Left forelimb (tissue), 1 donor: ENCODE measurements at places on chromosomes 4 and X.
A peak's percentile ranks its signal among the peaks of the same experiment; 100 is the strongest.

GRCh38 chrX:134025986-134026545 lies 40.7 kb upstream of the GPC3 start:
- DNase-seq = no peak

- no peak for DNase-seq
Measured at GRCh38 chr4:126599746-126600145, 1033.0 kb upstream of the INTU start.

DNA sequence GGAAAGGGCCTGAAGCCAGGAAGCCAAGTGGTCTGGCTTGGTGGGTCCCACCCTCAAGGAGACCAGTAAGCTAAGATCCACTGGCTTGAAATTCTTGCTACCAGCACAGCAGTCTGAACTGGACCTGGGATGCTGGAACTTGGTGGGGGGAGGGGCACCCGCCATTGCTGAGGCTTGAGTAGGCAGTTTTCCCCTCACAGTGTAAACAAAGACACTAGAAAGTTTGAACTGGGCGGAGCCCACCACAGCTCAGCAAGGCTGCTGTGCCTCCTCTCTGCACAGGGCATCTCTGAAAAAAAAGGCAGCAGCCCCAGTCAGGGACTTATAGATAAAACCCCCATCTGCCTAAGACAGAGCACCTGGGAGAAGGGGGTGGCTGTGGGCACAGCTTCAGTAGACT lies 63.1 kb downstream of the AFM start:
- no peak for DNase-seq

GRCh38 chr4:167555338-167556022 lies 321.2 kb upstream of the SPOCK3 start:
- no peak for DNase-seq

GRCh38 chr4:171924746-171925376 lies 111.7 kb downstream of the GALNTL6 start:
- no peak for DNase-seq

DNA sequence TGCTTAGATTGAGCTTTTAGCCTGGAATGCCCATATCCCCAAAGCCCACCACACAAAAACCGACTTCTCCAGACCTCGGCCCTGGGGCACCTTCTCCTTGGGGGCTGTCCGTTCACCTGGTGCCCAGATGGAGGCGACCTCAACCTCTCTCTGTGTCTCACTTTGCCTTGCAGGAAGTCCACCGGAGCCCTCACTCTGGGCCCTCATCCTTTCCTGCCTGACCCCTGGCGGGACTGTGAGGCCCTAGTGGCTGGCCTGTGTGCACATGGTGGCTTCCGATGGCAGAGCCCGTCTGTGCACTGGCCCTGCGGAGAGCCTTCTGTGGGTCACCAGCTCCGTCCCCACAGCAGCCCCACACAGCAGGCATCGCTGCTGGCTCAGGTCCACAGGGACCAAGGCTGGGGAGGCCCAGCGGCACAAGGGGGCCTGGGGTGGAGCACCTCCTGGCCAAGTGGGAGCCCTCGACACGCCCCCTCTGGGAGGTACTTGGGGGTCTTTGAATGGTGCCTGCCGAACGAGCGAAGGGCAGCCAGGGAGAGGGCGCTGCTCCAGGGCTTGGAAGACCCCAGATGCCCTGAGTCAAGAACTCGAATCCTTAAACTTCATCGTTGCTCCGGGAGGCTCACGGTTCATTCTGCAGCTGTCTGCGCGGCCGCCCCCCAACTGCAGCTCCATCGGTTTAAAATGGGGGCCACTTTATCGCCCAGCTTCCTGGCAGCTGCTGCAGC lies 97.2 kb upstream of the ADRA2C start:
- no peak for DNase-seq

DNA sequence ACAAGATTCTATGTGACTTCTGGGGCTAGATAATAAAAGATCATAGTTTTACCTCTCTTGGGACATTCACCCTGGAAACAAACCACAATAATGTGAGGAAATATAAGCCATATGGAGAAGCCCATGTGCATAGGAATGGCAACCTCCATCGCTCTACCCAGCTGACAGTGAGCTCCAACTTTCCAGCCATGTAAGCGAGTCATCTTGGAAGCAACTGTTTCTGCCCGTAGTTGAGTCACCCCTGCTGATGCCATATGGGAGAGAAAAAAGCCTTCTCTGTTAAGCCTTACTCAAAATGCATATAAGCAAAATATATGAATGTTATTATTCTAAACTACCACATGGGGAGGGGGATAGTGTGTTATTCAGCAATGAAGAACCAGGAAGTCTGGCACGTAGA lies 31.4 kb upstream of the RELL1 start:
- DNase-seq = no peak

DNA sequence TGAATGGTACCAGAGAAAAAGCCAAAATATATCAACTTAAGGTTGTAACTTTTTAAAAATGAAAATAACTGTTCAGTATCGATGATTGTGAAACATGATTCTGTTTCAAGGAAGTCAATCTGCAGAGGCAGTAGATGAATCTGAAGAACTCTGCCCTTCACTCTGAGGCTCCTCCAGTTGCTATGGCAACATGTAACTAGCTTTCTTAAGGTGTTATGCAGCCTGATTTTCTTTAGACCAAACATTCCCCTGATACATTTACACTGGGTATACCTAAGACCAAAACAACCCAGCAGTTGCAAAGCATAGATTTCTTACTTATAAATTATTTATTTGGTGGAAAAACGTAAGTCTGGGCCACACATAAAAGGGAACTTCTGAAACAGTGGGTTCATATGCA lies 133.6 kb upstream of the RASGEF1B start:
- no peak for DNase-seq

DNA sequence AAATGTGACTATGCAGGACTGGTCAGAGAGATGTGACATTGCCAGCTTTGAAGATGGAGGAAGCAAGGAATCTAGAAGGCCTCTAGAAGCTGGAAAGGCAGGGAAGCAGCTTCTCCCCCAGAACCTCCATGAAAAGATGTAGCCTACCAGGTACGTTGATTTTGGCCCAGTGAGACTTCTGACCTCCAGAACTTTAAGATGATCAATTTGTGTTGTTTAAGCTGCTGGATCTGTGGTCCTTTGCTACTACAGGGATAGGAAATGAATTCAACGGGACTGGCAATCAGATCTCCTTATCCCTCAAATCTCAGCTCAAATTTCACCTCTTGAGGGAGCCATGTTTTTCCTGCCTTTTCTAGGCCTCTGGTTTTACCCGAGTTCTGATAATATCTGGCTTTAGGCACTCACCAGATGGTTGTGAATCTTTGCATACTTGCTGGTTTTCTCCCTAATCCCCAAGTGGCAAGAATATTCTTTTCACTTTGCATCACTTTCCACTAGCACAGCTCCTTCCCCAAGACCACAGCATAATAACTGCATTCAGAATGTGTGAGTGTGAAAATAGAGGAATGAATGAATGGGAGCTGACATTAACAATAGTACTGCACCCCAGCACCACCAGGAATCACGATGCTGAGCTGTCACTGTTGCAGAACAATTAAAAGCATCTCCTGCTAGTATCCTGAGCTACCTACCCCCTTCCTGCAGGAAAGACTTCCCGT lies 25.5 kb upstream of the TMSB4X start:
- no peak for DNase-seq

DNA sequence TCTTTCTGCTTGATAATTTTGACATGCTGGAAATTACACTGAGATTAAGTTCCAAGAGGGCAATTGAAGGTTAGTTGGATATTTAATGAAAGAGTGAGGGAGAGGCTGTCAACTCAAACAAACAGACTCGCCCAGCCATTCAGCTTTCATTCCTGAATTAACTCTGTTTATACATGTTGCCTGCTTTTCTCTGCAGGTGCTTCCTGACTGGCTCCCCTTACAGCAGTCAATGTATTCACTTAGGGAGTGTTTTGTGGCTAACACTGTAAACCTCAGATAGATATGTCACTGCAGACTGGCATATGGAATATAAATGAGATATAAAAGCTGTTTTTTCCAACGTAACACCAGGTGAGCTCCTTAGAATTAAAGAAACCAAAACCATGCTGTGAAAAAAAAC lies 28.7 kb downstream of the TMPRSS11A start:
- no peak for DNase-seq

DNA sequence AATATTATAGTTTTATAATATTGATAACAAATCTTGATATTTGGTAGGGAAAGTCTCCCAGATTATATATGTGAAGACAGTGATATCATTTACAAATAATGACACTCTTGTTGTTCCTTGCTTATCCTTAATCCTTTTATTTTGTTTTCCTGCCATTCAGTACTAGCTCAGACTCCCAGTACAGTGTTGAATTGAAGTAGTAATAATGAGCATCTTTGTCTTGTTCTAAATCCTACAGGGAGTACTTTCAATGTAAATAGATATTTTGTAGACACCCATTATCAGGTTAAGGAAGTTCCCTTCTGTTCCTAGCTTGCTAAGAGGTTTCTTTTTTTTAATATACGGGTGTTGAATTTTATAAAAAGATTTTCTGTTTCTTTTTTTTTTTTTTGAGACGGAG lies 33.0 kb downstream of the WWC2 start:
- DNase-seq = no peak

DNA sequence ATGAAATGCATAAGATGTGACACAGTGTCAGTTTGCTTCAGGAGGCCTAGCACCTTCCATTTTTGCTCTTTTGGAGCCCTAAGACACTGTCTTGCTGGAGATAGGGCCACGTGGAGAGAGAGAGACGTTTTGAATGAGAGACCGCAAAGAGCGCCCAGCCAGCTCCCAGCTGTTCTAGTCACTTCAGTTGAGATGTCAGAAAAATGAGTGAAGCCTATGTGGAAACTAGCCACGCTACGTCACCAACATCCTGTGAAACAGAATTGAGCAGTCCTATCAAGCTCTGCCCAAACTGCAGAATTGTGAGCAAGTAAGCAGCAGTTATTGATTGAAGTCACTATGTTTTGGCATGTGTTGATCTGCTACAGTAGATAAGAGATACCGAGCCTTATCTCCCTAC lies 13.1 kb downstream of the GPR82 start:
- DNase-seq = no peak

- no peak for DNase-seq
Measured at GRCh38 chr4:106423791-106424190, 55.2 kb upstream of the GIMD1 start.

DNA sequence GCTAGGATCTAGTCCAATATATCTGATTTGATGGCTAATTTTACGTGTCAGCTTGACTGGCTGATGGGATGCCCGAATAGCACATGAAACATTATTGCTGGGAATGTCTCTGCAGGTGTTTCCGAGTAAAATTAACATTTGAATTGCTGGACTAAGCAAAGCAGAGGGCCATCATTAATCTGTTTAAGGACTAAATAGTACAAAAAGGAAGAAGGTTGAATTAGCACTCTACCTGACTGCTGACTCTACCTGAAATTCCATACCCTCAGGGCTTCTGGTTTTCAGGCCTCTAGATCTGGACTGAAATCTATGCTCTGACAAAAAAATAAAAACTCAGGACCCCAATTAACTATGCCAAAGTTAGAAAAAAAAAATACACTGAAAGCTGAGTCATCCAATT lies 1021.9 kb downstream of the FAM133A start:
- no peak for DNase-seq

DNA sequence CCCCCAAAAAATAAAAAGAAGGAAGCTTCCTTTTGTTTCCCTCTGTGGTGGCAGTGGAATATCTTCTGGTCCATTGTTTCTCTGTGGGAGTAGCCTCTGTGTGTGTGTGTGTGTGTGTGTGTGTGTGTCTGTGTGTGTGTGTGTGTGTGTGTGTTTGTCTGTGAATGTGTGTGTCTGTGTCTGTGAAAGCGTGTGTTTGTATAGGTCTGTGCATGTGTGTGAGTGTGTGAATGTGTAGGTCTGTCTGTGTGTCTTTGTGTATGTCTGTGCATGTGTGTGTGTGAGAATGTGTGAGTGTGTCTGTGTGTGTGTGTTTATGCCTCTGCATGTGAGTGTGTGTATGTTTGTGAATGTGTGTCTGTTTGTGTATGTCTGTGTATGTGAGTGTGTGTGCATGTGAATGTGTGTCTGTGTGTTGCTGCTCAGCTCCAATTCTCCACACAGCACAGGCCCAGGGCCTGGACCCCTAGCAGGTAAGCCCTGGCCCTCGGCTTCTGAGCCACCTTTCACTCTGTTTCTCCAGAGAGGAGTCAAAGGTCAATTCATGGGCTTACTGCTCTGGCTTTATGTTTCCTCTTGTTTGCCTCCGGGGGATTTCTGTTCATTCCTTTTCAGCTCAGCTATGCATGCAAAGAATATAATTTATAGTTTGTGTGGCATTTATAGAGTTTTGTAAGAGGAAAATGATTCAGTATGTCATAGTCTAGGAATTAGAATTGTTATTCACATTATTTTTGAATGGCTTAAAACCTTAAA lies 89.8 kb downstream of the UCHL1 start:
- DNase-seq = no peak

GRCh38 chrX:31266203-31267076 lies 194.6 kb upstream of the FTHL17 start:
- DNase-seq = peak; percentile 65

DNA sequence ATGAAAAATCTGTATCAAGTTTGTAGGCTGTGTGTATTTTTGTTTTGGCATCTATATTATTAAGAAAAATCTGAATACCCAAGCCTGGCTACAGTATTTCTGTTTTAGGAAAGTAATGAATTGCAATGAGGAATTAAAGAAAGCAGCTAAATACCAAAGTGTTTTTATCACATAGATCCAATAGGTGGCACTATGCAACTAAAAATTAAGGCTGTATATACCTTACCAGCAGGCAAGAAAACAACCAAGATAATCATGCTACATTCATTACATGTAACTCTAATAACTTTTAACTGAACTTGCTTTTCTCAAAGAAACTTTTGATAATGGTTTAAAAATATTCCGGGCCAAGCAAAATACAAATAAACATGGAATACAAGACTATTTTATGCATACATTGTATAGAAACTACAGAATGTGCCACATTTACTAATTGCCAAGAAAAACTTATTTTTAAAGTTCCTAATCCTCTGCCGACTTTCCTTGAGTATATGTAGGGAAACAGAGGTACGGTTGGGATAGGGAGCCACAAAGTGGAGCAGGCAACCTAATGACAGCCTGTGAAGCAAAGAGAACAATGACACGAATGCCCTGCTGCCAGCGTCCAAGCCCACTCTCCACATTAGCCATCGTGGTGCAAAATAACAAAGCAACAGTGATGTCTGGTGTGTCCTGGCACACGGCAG lies 63.7 kb downstream of the SEC24D start:
- DNase-seq = no peak

DNA sequence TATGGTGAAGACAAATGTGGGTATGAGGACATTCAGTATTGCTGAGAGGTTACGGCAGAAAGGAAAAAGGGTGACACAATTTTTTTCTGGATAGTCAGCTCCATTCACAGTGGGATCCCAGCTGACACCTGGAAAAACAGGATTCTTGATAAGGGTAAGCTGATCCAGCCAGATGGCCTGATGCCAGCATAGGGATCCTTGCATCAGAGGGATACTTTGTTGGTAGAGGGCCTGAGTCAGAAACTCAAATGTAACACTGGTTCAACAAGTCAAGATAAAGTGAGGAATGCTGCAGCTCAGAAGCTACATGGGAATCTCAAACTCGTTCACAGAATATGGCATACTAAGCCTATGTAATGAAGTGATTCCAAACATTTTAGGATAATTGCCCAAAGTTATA lies 726.7 kb downstream of the C4orf33 start:
- no peak for DNase-seq

DNA sequence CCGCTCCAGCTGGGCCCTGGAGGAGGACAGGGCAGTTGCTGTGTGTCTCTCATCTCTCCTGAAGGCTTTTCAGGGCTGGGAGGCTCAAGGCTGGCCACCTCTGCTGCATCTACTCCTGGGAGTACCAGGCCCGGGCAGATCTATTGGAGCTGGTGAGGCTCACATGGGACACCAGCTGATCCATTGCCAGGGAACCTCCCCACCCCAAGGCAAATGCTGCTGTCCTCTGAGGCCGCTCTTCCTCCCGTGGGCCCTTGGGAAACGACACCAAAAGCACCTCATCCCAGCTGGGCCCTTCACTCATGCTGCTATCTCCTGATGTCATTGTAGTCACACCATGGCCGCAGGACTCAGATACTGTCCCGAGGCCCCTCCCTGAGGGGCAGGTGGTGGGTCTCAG lies 3.6 kb downstream of the UBL4A start:
- no peak for DNase-seq
